ENCODE measurements at places on chromosomes 6 and 20.

GRCh38 chr20:56348746-56349145 lies 10.0 kb upstream of the FAM210B start:
- DNase-seq = no peak

- DNase-seq = no peak
Measured at GRCh38 chr20:17647391-17648314, 34.4 kb downstream of the RRBP1 start.

DNA sequence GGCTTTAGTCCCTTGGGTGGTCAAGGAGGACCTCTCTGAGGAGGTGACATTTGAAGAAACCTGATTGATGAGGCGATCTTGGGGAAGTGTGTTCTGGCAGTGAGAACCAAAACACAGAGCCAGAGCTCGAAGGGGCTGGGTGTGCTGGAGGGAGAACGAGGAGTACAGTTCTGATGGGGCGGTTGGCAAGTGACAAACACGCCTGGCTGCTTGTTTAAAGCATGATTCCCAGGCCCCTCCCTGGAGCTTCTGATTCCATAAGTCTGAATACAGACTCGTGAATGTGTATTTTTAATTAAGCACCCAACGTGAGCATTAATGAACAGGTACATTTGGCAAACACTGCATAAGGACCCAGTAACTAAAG lies 886 bp upstream of the NFATC2 start:
- no peak for DNase-seq

GRCh38 chr6:162478192-162478671 lies 249.3 kb downstream of the PRKN start:
- no peak for DNase-seq

DNA sequence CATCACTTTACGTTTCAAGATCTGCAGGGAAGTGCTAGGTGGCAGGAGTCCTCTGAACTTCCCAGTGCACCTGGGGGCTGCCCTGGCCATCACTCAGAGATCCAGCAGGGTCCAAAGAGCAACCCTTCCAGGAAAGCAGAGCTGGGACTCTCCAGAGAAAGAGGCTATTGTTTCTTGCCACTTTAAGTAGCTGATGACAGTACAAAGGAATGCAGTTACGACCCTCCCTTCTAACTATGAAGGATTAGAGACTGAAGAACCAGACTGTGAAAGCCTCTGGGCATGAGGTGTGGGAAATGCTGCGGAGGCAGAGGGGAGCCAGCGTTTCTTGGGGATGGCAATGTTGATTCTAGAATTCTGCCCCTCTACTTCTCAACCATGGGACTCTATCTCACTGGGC lies 189.1 kb upstream of the SUPT3H start:
- DNase-seq = peak; percentile 45

- DNase-seq = no peak
Measured at GRCh38 chr6:41088451-41088850, 15.7 kb downstream of the NFYA start.

DNA sequence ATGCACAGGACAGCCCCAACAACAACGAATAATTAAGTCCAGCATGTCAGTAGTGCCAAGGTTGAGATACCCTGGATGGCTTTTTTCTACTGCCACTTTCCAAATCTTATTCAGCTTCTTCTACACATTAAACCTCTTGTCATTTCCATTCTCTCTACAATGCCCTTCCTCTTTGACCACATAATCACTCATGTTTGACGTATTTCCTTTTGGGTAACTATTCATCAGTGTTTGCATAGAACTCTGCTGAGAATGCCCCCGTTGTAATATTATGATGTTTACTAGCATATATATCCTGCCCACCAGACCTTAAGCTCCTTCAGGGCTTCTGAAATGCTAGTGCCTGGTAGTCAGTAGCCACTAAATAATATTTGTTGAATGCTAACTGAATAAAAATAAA lies 515.3 kb upstream of the RNF217 start:
- DNase-seq = no peak

DNA sequence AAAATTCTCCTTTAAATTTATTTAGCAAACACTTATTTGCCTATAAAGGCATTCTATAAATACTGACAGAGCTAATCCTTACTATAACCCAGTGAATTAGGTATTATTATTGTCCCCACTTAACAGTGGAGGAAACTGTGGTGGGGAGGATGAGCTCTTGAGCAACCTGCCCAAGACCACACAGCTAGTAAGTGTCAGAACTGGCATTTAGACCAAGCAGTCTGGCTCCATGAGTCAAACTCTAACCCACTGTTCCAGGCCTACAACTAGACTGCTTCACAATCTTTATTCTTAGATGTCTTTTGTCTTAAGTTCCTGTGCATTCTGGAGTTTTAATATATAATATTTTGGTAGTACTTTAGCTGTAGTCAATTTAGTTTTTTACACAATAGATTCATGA lies 530.8 kb downstream of the BCKDHB start:
- DNase-seq = no peak

DNA sequence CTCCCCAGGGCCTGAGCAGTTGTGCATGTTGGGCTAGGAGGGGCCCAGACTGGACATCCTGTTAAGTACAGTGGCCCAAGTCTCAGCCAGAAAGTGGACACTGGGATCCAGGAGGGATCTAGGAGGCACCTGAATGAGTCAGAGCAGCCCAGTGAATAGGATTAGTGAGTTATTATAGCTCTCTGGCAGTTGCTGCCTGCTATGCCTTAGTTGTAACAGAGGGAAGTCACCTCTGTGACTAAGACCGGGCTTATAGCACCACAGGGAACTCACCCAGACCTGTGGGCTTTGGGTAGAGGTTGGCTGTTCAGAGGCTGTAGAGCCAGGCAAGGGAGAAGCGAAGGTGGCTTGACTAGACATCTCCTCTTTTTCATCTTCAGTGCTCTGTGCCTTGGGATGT lies 39.0 kb upstream of the AAR2 start:
- DNase-seq = no peak
